Mucosa of descending colon (tissue), 3 donors: ENCODE measurements at places on chromosomes 3 and 15.
A peak's percentile ranks its signal among the peaks of the same experiment; 100 is the strongest.

DNA sequence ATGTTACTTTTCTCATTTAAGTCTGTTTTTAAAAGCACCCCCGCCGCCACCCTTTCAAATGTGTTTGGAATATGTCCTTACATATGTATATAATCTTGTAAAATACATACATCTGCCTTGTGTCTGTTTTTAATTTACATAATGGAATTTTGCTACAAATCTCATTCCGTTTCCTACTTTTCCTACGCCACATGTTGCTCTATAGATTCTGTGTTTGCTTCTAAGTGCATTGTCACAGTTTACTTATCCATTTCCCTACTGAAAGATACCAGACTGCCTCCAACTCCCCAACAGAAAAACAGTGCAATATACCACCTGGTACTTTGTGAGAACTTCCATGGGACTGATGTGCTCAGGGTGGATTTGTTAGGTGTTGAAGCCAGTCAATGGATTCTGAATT is 70.2 kb downstream of the ABHD5 start:
- no peak for DNase-seq

DNA sequence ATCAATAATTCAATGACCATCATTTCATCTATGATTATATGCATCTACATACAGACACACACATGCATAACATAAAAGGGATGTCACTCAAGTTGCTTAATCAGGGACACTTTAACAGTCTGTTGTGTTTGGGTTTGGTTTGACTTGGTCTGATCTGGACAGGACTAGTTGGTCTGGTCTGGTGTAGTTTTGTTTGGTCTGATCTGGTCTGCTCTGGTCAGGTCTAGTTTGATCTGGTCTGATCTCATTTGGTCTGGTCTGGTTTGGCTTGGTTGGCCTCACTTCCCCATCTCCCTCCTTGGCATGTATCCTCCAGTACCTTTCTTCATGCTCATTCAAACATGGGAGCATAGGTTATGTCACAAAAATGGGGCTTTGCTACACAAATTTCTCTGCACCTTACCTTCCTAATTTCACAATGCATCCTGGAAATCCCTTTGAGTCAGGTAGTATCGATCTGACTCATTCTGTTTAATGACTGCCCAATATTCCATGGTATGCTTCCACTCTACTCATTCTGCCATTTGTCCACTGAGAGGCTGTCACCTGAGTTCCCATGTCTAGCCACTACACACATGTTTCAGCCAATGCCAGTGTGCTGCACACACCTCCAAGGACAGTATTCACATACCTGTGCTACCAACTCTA is 73.0 kb upstream of the TPM1 start:
- DNase-seq: no peak

GRCh38 chr3:152466784-152467183 is 198.1 kb downstream of the MBNL1 start:
- no peak for DNase-seq

GRCh38 chr3:178202194-178202593 is 334.0 kb upstream of the KCNMB2 start:
- DNase-seq: no peak

DNA sequence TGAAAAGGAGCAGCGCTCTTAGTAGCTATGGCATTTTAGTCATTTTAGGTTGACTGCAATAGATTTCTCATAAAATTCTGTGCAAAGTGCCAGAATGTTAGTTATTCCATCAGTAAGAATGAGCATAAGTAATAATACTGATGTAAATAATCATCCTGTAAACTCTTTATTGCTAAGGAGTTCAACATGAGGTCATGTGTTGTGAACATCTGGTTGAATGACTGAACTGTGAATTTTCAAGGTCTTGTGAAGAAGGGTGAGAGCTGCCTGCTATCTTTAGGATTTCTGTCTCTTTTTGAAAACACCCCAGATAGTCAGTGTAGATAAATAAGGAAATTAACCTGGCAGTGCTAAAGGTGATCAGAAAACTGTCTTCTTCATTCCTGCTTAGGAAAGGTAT is 333.4 kb upstream of the TBC1D5 start:
- no peak for DNase-seq

GRCh38 chr3:123914829-123915228 is 30.7 kb upstream of the MYLK start:
- no peak for DNase-seq

- peak; percentile 48 for DNase-seq
Measured at GRCh38 chr3:72995337-72995736, 1.3 kb upstream of the PPP4R2 start.

DNA sequence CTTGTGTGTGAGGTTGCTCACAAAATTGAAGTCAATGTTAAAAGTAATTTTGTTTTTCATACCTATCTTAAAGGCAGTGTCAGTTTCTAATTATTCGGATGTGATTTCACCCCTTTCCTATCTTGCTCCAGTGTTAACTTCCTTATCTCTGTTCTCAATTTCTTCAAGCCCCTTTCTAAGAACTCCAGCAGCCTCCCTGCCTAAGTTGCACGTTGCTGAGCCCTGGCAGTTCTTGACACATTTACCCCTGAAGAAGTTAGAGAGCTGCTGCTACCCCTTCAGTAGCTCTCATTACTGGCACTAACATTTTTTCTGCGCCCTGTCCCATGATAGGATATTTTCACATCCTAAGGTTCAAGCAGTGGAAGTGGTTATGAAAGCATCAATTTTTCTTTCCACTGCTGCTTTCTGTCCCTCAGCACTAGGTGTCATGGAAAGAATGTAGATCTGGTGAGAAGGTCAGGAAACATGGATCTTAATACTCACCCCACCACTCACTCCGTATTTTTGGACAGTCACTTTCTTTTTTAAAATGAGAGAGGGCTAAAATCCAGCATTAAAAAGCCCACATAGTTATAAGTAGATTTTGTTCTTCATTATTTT is 62.9 kb downstream of the OPA1 start:
- DNase-seq: no peak

DNA sequence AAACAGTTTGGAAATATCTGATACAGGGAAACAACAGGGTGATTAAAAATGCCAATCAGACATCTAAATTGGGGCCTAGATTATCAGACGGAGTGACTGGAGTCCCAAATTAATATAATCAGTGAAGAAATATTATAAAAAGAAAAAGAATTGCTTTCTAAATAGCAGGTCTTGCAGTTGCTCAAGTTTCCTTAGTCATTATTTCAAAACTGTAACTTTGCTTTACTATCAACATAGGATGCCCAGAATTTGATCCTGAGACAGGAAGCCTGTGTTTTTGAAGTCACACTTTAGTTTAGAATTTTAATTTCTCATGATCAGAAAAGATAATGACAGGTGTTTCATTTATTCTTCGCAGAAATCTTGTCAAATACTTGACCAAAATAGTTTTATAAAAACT is 105.9 kb downstream of the IL1RAP start:
- DNase-seq: no peak

DNA sequence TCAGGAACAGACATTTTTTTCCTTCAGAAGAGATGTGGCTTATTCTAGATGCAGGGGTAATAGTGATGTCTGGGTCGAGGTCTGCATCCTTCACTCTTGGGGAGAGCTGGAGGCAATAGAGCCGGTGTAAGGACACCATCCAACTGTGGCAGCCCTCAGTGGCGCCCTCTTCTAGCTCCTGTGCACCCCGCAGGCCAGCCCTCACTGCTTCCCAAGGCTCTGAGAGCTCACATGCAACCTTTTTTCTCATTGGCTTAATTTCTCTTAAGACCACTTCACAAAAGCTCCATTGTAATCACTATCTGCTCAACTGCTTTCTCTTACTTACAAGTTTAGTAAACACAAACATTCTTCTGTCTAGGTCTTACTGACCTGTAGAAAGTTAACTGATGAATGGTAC is 3.9 kb upstream of the VPS8 start:
- no peak for DNase-seq

- no peak for DNase-seq
Measured at GRCh38 chr3:127252446-127252845, 35.4 kb downstream of the PRR20G start.

DNA sequence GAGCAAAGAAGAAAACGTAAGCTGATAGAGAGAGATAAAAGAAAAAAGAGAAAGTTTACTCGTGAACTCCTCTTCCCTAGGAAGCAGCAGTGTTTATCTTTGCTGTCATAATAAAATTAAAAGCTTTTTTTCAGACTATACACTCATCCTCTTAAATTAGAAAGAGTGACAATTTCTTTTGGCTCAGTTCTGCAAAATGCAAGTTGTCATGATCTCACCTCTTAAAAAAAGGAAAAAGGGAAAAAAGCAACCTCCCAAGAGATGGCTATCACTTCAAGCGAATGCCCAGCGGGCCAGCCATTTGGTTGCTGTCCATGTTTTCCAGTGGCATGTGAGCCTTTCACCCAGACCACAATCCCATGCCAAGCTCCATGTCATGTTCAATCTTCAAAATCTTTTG is 7.0 kb upstream of the THBS1 start:
- no peak for DNase-seq

DNA sequence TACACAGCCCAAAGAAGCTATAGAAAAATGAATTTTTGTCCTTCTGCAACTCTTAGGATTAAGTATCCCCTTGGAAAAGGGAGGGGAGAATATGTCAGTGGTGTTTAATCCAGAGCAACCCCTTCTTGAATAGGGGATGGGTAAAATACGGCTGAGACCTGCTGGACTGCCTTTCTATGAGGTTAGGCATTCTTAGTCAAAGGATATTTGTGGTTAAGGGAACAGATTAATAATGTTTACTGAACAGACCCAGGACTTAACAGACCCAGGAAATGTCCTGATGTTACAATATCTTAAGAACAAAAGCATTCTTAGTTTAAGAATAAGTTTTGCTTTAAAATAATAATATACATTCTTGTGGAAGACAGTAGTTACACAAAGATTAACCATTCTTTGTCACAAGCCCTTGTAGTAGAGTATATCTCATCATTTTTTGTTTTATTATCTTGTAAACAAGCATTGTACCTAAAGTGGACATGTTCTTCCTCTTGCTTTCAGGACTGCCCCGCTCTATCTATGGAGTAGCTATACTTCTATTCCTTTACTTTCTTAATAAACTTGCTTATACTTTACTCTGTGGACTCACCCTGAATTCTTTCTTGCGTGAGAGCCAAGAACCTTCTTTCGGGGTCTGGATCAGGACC is 43.8 kb upstream of the B3GALNT1 start:
- no peak for DNase-seq

GRCh38 chr15:64009798-64010261 is 36.5 kb downstream of the DAPK2 start:
- no peak for DNase-seq

GRCh38 chr3:58035524-58036255 is 27.5 kb downstream of the FLNB start:
- DNase-seq: no peak

DNA sequence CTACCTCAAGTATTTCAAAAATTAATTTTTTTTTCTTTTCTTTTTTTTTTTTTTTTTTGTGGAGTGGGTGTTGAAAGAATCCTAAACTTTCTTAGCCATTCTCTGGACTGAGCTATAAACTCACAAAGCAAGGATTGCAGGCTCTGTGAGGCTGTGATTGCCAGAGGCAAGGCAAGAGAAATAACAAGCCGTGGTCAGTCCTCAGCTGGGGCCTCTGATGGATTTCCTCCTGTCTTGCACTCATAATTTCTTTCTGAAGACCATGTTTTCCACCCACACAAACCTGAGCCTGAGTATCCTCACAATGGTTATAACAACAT is 1.3 kb downstream of the CX3CR1 start:
- no peak for DNase-seq

DNA sequence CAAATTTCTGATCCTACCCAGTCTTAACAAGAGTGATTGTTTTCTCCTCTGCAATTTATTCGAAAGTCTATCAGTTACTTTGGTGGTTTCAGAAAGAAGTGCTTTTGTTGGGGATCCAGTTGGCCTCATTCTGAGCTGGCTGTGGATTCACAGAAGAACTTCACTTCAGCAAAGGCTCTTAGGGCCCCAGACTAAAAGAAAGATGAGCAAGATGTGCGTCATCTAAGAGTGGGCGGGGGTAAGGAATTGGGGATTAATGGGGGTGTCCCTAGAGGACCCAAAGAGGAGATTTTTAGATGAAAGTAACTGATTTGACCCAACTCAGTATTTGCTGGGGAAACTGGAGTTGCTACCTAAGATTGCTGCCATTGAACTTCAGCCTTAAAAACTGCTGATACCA is 63.9 kb upstream of the TSEN2 start:
- no peak for DNase-seq

DNA sequence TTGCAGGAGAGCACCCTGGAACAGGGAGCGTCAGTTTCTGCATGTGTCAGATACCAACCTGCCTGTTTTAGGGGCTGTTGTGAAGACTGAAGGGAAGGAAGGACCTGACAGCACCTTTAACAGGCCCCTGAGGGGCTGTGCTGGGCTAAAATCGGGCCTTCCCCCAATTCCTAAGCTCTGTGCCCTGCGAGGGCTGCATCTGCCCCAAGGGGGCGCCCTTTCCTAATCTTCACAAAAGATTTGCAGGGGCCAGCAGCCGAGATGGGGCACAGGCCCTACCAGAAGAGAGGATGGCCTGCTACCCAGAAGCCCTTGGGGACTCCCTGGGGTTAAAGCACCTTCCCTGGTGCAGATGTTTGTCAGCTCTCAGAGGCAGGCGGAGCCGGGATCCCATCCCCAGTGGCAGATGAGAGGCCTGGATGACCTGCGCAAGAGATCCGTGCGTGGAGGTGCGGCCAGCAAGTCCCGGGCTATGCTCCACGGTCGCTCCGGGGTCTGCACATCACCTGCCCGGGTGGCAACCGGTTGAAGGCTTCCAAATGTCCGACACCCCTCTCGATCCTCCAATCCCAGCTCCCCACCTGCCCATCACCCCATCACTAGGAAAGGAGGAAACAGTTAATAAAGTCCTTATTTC is 53.6 kb downstream of the RHCG start:
- DNase-seq: peak; percentile 66

GRCh38 chr15:32715276-32715675 is 2.5 kb upstream of the GREM1 start:
- DNase-seq: no peak

DNA sequence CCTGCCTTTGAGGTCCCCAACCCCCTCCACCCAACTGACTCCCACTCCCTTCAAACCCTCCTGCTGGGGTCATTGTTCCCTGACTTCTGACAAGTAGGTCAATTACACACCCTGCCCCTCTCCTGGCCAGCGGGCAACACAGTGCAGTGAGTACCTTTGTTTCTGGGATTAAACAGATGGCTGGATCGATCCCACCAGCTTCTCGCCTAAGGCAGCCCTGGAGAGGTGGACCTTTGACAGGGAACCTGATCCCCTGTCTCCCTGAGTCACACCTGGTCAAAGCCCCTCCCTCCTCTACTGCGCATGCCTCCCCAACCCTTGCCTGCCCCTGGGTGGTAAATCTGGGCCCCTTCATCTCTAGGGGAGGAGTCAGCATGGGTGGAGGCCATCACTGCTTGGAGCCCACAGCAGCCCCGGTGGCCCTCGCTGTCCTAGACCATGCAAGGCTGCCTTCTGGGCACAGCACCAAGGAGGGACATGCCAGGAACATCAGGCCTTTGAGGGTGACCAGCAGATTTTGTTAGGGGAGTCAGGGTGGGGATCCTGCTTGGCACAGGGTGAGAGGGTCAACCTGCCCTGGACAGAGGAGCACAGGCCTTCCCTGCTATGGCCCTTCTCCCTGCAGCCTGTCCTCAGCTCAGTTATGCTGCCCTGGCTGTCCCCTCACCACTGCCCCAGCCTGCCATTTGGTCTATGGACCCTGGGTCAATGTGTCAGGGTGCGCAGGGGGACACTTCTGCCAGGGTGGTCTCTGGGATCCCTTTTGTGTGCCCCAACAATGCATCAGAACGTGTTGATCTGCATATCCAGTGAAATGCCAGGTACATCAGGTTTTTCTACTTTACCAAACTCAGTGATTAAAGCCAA is 9.8 kb upstream of the PRR23E start:
- DNase-seq: no peak
